ENCODE measurements at places on chromosomes 5 and 9.
A peak's percentile ranks its signal among the peaks of the same experiment; 100 is the strongest.

GRCh38 chr5:74199436-74200210 is 440.9 kb downstream of the ENC1 start:
- no peak for DNase-seq

DNA sequence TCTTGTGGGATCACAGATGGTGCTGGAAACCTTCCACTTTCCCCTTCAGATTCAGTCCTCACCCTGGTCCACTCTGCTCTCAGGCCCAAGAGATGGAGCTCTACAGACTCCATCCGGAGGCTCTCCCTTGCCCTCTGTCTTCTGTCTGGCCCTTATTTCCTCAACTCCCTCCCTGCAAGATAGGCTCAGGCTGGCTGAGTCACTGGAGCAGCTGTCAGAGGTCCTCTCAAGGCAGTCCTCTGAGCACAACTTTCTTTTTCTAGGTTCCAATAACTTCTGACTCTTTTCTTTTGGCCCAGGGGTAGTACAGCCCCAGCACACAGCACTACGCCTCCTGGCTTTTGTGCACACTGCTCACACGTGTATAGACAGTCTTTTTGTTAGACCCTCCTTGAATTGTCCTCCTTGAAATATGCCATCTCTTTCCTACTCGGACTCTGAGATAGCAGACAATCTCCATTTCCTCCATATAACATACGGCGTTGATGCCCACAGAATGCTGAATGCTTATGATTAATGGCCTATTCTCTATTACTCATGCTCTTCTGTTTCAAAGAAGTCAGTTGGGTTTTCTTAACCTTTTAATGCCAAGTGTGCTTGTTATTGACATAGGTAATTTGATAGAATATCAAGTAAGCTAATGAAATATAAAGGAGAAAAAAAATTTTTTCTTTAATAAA is 193.1 kb downstream of the SLC12A2 start:
- no peak for DNase-seq

DNA sequence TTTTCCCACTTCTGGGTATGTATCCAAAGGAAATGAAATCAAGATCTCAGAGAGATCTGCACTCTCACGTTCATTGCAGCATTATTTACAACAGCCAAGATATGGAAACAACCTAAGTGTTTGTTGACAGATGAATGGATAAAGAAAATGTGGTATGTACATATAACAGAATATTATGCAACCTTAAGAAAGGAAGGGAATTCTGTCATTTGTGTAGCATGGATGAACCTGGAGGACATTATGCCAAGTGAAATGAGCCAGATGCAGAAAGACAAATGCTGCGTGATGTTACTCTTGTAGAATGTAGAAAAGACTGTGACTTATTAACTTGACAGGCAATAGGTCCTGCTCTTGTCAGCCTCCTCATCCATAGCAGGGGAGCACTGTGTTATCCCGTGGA is 31.4 kb downstream of the PPARGC1B start:
- DNase-seq: no peak

DNA sequence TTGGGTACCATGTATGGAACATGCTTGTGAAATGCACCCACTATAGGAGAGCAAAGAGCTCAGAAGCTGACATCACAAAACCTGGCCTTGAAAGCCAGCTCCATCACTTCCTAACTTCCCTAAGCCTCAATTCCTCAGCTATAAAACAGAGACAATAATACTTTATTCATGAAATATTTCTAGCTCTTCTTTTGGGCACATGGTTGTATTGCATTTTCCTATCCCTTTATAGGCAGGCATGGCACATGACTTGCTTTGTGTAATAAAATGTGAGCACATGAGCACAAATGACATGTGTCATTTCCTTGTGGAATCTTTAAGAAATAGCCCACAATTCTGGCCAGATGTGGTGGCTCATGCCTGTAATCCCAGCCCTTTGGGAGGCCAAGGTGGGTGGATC is 18.5 kb downstream of the ZNF366 start:
- no peak for DNase-seq

DNA sequence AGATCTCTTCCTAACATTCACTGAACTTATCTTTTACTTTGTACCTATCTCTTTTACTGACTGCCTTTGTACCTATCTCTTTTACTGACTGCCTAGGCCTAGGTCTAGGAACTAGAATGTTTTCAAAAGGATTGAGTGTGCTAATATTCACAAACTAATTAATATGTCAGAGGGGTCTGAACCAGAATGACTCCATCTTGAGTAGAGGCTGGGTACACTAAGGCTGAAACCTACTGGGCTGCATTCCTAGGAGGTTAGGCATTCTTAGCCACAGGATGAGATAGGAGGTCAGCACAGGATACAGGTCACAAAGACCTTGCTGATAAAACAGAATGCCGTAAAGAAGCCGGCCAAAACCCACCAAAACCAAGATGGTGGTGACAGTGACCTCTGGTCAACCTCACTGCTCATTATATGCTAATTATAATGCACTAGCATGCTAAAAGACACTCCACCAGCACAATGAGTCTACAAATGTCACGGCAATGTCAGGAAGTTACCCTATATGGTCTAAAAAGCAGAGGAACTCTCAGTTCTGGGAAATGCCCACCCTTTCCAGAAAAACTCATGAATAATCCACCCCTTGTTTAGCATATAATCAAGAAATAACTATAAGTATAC is 2.5 kb upstream of the RHOBTB3 start:
- DNase-seq: no peak

DNA sequence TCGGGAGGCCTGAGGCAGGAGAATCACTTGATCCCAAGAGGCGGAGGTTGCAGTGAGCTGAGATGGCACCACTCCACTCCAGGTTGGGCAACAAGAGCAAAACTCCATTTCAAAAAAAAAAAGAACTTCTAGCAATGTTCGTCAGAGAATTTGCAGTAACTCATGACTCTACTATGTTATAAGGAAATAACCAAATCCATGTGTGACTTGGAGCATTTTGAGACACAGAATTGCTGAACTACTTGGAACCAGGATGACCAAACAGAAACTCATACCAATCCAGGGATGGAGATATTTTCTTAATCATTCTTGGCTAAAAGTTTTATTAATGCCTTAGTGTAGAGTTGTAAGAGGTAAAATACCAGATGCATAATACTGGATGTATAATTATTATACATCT is 99.9 kb upstream of the BNC2 start:
- DNase-seq: peak; percentile 93

- no peak for DNase-seq
Observed at GRCh38 chr5:58457050-58457449, 2.8 kb downstream of the PLK2 start.

Measured in fibroblast of gingiva (primary cell).